CD4-positive, alpha-beta T cell (primary cell): ENCODE measurements at places on chromosomes 12 and 14.

- DNase-seq = peak; percentile 98
Measured at GRCh38 chr12:12999959-13000615, at the start of gene HEBP1. TSS of gene HEBP1 (minus strand) at chr12:13000265. CDS start at chr12:13000114, 151 bp downstream.

DNA sequence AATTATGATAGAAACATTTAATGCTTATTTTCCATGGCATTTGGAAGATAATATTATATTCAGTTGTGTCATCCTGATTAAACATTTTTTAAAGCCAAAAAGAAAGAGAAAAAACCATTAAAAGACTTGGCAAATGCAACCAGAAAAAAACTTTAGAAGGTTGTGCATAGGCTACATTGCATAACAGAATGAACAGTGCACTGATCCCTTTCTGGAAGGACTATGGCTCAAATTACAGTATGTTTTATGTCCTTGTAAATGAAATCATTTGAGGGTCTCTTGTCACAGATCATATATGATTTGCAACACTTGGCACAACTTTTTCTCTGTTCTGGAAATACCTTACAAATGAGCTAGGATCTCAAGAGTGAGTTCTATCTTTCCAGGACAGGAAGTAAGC, 275.2 kb upstream of the FLRT2 start:
- no peak for DNase-seq

GRCh38 chr14:32702088-32702487, 236.6 kb upstream of the NPAS3 start:
- DNase-seq = no peak

DNA sequence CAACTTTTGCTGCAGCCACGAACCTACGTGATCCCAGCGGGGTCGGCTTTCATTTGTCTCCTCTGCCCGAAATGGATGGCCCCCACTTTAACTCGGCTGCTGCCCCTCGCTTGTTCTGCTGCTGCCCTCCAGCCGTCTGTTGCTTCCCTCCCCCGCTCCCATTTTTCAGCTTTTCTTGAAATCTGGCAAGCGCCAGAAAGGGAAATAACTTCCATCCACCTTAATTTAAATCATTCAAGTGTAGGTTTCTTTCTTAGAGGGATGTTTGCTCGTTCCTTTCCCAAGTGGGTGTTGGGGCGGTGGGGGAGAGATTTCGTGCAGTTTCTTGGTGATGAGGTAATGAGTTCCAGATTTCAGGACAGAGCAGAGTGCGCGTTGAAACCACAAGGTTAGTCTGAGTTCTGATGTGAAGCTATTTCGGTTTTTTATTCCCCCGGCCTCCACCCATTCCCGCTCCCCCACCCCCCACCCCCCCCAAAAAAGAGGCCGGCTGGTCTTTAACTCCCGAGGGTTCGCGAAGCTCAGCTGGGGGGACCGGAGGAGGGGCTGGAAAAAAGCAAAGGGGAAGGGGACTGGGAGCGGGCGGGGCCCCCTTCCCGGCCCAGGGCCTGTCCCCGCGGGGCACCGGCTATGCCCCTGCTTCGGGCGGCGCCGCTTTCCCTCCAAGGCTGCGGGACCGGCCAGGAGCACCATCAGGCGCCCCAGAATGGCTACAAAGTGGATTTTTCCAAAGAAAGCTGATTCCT, 2.2 kb upstream of the ZFP36L1 start:
- DNase-seq = peak; percentile 62

DNA sequence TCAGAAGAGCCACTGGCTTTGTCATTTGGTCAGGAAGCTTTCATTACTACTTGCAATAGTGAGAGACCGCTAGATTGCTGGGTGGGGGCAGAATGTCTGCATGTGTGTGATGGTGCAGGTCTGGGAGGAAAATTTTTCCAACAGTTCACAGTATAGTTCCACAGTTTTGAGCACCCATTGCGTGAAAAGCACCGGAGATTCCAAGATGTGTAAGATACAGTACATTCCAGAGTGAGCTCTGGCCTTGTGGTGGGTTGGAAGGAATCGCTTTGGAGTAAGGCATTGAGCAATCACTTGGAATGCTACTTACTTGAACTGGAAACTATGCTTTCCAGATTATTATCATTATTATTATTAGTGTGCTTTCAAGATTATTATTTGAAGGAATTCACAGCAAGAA, 47.6 kb upstream of the FRMD6 start:
- DNase-seq = no peak

DNA sequence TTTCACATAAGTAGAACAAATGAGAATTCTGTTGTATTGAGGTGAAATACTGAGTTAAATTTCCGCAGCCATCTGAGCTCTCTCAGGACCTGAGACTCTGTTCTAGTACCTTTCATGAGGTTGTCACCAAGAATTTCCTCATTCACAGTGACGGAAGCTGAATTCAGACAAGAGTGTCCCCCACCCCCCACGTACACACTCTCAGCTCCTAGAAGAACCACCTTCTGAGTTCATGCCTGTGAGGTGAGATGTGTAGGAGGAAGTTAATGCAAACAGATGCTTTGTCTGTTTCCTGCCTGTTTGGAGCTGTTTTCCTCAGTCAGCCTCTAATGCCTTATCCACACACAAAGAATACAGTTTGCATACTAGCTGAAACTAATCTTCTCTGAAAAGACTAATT, 18.2 kb downstream of the BICDL1 start:
- DNase-seq = peak; percentile 53

- no peak for DNase-seq
Measured at GRCh38 chr14:94571395-94571794, 9.8 kb upstream of the SERPINA5 start.

GRCh38 chr12:116918464-116918863, 7.7 kb downstream of the FBXW8 start:
- no peak for DNase-seq

DNA sequence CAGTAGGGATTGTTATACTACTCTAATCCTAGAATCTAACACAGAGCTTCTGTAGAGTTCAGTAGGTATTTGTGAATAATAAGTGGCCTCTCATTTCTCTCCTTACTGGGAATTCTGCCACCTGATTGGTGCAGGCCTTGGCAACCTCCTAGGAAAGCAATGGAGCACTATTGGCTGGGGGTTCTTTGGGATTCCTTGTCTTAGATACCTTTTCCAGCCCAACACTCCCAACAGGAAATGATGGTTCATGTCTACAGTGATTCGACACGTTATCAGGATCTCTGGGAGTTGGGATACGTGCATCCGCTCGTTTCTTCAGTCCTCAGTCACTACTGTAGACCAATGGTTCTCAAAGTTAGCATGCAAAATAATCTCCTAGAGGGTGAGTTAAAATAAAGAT, 67.4 kb downstream of the ELK3 start:
- no peak for DNase-seq

DNA sequence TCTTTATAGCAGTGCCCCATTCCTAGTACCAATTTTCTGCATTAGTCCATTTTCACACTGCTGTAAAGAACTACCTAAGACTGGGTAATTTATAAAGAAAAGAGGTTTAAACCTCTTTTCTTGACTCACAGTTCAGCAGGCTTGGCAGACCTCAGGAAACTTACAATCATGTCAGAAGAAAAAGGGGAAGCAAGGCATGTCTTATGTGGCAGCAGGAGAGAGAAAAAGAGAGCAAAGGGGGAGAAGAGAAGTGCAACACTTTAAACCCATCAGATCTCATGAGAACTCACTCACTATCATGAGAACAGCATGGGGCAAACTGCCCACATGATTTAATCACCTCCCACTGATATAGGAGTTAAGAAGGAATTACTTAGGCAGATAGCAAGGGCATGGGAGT, 101.6 kb upstream of the PLEKHG7 start:
- no peak for DNase-seq
